ENCODE measurements at places on chromosomes 3 and 15.

GRCh38 chr3:11154036-11154952 lies at the start of gene HRH1:
TSS of gene HRH1 (plus strand) at chr3:11154493. CDS start at chr3:11259038, 104,545 bp downstream.
- DNase-seq: no peak

- no peak for DNase-seq
These were observed 14.2 kb upstream of the SLC6A6 start for GRCh38 chr3:14388201-14388600.

DNA sequence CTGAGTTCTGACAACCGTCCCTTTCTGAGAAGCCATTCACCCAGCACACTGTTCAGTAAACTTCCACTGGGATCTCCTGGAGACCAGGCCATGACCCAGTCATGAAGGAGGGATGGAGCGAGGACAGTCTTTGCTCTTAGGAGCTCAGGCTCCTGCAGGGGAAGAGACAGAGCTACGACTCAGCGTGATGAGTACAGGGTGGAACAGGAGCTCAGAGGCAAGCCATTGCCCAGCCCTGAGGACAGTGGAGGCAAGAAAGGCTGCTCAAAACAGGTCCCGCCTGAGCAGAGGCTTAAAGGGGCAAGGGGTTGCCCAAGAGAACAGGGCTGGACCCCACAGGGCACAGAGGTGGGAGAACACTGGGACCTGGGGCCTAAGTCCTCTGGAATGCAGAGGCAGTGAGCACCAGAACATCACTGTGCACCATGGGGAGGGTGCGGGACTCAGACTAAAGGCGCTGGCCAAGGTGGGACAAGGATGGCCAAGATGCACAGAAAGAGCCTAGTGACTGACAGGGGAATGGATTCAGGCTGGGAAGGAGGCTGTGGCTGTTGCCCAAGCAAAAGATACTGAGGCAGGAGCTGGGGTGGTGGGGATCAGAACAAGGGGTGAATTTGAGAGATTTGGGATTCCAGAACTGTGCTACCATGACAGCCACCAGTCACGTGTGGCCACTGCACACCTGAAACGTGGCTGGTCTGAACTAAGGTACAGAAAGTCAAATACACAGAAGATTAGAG lies 25.8 kb downstream of the TMEM43 start:
- DNase-seq: no peak

- DNase-seq: no peak
These were observed 580 bp upstream of the FXR1 start for GRCh38 chr3:180911876-180912303.

DNA sequence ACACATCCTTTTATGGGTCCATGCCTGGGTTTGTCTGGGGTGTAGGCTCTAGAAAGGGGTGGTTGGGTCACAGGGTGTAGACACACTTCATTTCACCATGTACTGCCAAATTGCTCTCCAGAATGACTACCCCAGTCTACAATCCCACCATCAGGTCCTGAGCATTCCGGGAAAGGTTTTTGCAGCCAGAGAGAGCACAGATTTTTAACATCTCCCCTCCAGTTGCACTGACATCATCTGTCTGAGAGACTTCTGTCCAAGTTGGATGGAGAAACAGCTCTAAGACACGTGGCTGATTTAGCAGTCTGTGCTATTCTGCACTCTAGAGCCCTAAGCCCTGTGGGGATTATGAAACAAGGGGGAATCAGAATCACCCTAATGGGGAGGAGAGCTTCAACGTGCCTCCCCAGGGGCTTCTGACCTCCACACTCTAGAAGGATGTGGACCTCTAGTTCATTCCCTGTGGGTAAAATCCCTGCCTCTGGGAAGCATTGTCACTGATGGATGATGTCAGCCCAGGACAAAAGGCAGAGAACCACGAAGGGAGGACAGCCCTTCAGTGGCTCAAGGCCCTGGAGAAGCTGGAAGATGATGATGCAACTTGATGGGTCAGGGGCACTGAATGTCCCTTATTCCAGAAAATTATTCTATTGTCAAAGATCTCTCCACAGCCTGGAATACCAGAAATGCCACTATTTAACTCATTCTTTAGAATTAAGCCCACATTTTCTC lies 71.5 kb downstream of the CD200R1L start:
- DNase-seq: no peak

DNA sequence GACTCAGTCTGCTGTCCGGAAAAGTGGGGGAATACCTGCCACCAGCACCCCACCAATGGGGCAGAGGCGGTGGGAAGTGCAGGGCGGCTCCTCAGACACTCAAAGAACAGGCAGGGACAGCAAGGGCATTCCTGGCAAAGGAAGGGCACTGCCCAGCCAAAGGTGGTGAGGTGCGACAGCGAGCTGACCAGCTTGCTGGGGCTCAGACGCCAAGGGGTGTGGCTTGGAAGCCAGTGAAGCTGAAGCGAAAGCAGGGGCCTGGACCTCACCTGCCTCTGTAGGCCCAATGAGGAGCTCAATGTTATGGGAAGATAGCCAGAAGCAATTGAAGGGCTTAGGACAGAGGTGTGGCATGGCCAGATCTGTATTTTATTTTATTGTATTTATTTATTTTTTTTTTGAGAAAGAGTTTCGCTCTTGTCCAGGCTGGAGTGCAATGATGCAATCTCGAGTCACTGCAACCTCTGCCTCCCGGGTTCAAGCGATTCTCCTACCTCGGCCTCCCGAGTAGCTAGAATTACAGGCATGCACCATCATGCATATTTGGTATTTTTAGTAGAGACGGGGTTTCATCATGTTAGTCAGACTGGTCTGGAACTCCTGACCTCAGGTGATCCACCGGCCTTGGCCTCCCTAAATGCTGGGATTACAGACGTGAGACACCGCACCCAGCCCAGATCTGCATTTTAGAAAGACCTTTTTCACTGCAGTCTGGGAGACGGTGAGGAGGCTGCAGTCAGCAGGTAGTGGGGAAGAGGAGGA lies 4.4 kb upstream of the LMAN1L start:
- DNase-seq: no peak

- DNase-seq: no peak
These were observed 54.3 kb downstream of the RAB7A start for GRCh38 chr3:128780101-128780837.

- DNase-seq: no peak
These were observed 12.9 kb downstream of the POMGNT2 start for GRCh38 chr3:43093006-43093405.

- no peak for DNase-seq
These were observed 86.6 kb upstream of the ADAMTSL3 start for GRCh38 chr15:83567318-83567717.

DNA sequence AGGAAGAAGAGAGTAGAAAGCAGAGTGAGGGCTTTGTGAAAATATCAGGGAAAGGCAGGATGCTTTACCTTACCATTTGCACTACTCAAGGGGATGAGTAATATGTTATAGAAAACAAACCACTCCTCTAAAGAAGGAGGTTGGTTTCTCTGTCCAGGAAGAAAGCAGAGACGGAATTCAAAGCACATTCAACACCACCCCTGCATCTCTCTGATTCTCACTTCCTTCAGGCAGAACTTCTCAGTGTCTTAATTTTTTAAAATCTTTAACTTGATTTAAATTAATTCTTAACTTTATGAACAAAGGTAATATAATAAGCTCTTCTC lies 82.4 kb downstream of the NR2F2 start:
- DNase-seq: no peak
